ENCODE measurements at places on chromosomes 1 and 21. TPM values are rescaled to one million over a fixed set of nuclear protein-coding genes. Genes with fewer than 3 reads are reported as not detected.

DNA sequence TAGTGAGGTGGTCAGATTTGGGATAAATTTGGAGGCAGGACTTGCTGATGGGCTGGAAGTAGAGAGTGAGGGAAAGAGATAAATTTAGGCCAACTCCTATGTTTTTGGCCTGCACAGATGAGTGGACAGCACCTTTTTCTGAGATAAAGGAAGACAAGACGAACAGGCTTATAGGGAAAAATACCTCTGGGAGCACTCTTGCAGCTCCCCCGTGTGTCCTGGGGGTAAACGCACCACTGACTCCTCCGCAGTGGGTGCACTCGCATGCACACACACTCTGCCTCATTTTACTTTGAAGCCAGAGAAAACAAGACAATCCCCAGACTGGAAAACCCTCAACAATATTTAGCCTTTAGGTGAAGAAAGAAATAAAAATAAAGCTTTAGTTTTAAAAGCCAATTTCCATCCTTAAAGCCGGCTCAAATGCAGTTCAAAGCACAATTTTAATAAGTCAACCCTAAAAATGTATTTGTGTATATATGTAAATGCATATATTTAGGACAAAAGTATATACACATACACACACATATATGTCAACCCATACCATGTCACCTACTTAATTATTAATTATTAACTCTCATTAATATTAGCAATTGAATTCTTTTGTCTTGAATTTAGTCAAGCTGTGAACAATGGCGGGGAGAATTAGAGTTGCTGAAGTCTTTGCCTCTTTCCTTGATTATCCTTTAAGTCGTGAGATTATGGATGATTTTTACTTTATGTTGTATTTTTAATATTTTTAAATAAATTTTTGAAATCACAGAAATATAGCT lies 341.8 kb downstream of the ZNF326 start:
- H3K36me3 ChIP-seq, result no peaks in the 10 kb centered on the region
- no peak for DNase-seq
- H3K27me3 ChIP-seq, result peaks cover 2% of the 10 kb centered on the region
- H3K4me3 ChIP-seq, result no peak overlapping the region
- H3K4me1 ChIP-seq, result no peaks in the 10 kb centered on the region
- H3K27ac ChIP-seq, result no peak overlapping the region

DNA sequence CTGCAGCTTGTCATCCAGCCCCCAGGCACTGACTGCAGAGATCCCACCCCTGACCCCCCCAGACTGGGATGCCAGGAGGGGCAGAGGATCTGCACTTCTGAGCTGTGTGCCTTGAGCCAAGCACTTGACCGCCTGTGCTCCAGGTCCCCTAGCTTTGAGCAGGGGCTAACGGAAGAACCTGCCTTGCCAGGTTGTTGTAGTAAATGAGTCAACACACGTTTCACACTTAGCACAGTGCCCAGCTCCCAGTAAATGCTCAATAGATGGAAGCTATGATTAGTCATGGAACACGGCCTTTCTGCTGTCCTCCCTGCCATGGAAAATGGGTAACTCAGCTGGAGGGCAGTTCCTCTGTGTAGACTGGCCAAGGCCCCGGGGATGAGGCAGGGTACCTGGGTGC lies 24.1 kb downstream of the IFFO2 start:
- no peak overlapping the region for H3K27ac ChIP-seq
- DNase-seq, result no peak
- no peaks in the 10 kb centered on the region for H3K27me3 ChIP-seq
- no peaks in the 10 kb centered on the region for H3K36me3 ChIP-seq

DNA sequence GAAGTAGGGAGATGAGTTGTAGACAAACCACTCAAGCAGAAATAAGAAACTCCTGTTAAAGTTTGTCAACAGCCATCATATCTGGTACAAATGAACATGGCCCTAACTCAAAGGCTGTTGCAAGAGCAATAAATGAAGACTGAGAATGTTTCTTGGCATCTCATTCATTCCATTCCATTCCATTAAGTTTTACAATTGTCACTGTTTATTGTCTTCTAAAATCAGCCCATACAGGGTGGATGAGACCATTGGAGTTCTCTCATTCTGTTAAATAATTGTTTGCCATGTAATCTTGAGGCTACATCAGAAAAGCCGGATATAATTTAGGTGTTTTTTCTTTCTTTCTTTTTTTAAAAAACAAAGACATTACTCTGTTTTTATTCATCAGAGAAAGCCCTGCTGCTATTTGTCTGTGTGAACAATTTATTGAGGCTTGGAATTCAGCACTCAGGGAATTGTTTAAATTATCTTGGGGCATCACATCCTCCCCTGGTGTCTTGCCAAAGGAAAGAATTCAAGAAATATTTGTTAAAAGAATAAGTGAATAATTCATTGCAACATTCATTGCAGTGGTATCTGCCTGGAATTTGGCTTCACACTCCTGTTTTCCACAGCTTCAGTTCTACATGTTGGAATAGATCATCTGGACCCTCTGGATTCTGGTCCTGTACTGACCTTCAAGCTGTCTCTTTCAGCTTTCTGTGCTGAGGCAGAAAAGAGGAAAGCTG lies 604.5 kb downstream of the PLPP3 start:
- DNase-seq, result no peak
- no peaks in the 10 kb centered on the region for H3K4me1 ChIP-seq
- no peak overlapping the region for H3K4me3 ChIP-seq
- H3K36me3 ChIP-seq, result no peaks in the 10 kb centered on the region
- H3K27me3 ChIP-seq, result peaks cover 10% of the 10 kb centered on the region

DNA sequence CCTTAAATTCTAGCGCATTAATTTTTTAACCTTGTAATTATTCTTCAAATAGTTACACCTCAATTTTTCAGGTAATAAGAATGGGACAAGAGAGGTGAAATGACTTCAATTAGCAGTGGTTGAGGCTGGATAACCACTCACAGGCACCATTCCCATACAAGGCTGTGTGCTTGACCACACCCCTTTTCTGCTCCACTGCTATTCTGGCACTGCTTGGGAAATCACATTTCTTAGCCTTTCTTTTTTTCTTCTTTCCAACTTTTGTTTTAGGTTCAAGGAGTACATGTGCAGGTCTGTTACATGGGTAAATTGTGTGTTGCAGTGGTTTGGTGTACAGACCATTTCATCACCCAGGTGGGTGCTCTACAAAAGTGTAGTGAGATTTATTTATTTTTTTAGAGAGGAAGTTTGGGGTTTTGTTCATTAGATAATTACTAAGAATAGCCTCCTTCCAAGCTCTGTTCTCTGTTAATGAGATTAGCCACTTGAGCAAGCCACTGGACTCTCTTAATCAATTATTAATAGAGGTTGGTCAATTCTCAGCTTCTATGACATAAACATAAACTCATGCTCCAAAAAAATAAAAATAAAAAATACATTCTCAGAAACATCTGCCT lies 14.4 kb downstream of the ILDR2 start:
- H3K4me3 ChIP-seq, result no peak overlapping the region
- no peaks in the 10 kb centered on the region for H3K36me3 ChIP-seq
- no peaks in the 10 kb centered on the region for H3K4me1 ChIP-seq
- peaks cover 4% of the 10 kb centered on the region for H3K27me3 ChIP-seq

GRCh38 chr1:41957568-41957967 lies 38.8 kb upstream of the HIVEP3 start:
- no peak overlapping the region for H3K4me3 ChIP-seq
- DNase-seq, result no peak
- H3K36me3 ChIP-seq, result no peaks in the 10 kb centered on the region

- no peaks in the 10 kb centered on the region for H3K36me3 ChIP-seq
- DNase-seq, result no peak
- H3K4me1 ChIP-seq, result no peaks in the 10 kb centered on the region
- no peak overlapping the region for H3K4me3 ChIP-seq
Observed at GRCh38 chr1:65965112-65965996, 172.7 kb downstream of the PDE4B start.

GRCh38 chr1:171929121-171929520 lies 87.8 kb downstream of the DNM3 start:
- H3K4me1 ChIP-seq, result no peaks in the 10 kb centered on the region
- DNase-seq, result no peak
- H3K36me3 ChIP-seq, result peaks cover 2% of the 10 kb centered on the region
- H3K27ac ChIP-seq, result no peak overlapping the region

- no peaks in the 10 kb centered on the region for H3K4me1 ChIP-seq
- no peak overlapping the region for H3K27ac ChIP-seq
- DNase-seq, result no peak
- no peaks in the 10 kb centered on the region for H3K36me3 ChIP-seq
- H3K27me3 ChIP-seq, result peaks cover 9% of the 10 kb centered on the region
- no peak overlapping the region for H3K4me3 ChIP-seq
Observed at GRCh38 chr1:66685670-66686069, 66.6 kb upstream of the DYNLT5 start.

The INSRR gene
- total RNA-seq, result not detected

- no peaks in the 10 kb centered on the region for H3K27me3 ChIP-seq
- H3K36me3 ChIP-seq, result peaks cover 24% of the 10 kb centered on the region
- H3K4me3 ChIP-seq, result no peak overlapping the region
- peaks cover 38% of the 10 kb centered on the region for H3K4me1 ChIP-seq
- no peak for DNase-seq
Observed at GRCh38 chr1:8598783-8599182, 218.7 kb downstream of the RERE start.

GRCh38 chr1:231540847-231541246 lies 12.4 kb downstream of the TSNAX start:
- peaks cover 75% of the 10 kb centered on the region for H3K36me3 ChIP-seq
- DNase-seq, result no peak
- no peaks in the 10 kb centered on the region for H3K27me3 ChIP-seq
- no peak overlapping the region for H3K27ac ChIP-seq

The NOL9 gene
- total RNA-seq, result 43.6 TPM

DNA sequence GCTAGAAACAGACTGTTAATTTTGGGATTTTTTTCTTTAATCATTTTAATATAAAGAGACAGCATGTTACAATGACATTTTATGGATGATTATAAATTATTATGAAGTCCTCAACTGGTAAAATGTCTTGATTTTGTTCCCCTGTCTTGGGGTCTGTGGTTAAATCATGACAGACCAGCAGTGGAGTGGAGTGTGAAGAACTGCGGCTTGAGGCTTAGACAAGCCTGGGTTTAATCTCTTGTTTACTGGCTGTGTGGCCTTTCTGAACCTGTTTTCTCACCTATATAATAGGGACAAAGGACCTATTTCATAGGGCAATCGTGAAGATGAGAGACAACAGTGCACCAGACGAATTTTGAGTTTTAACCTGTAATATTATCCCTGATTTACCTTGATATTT lies 1.8 kb upstream of the UMODL1 start:
- no peaks in the 10 kb centered on the region for H3K27me3 ChIP-seq
- H3K27ac ChIP-seq, result no peak overlapping the region
- H3K4me3 ChIP-seq, result no peak overlapping the region

GRCh38 chr1:30868833-30869435 lies 39.6 kb downstream of the SDC3 start:
- DNase-seq, result no peak
- H3K4me3 ChIP-seq, result no peak overlapping the region
- no peak overlapping the region for H3K27ac ChIP-seq
- peaks cover 4% of the 10 kb centered on the region for H3K4me1 ChIP-seq
- H3K27me3 ChIP-seq, result peaks cover 29% of the 10 kb centered on the region
- H3K36me3 ChIP-seq, result no peaks in the 10 kb centered on the region

The HYI gene
- total RNA-seq, result 12.3 TPM

Data from activated B cell treated with CpG ODN at 0.5 μM for 24 hours (primary cell).